C1 segment of cervical spinal cord (tissue), 14 donors: ENCODE measurements at places on chromosomes 6 and 20.

- no peak for DNase-seq
Measured at GRCh38 chr6:124924333-124924759, 37.9 kb upstream of the RNF217 start.

DNA sequence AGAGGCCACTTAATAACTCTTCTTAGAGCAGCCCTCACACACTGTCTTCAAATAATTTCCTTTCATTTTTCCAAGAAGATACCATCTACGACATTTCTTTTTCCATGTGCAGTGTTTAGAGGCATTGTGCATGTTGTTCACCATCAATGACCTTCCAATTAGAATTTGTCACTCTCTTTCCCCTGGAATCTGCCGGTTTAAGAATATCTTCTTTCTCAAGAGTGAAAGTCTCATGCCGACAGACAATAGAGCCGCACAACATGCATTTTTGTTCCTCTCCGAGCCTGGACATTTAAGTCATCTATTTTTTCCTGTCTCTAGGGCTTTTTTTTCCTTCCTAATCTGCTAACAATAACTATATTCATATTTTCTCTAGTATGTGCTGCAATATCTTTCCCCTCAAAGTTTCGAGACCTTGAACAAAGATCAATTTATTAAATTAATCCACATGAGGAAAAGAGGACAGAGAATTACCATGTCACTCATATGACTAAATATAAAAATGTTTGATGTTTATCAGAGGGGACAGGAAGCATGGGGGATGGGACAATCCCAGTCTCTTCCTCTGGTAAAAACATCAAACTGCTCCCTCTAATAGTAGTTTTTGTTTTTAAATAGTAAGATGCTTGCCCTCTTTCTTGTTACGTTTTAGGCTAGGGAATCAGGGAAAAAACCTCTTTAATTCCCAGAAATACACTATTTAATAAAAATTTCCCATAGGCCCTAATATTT, 893.4 kb downstream of the C6orf118 start:
- DNase-seq, result no peak

GRCh38 chr6:6858533-6858982, 249.2 kb upstream of the RREB1 start:
- DNase-seq, result no peak

DNA sequence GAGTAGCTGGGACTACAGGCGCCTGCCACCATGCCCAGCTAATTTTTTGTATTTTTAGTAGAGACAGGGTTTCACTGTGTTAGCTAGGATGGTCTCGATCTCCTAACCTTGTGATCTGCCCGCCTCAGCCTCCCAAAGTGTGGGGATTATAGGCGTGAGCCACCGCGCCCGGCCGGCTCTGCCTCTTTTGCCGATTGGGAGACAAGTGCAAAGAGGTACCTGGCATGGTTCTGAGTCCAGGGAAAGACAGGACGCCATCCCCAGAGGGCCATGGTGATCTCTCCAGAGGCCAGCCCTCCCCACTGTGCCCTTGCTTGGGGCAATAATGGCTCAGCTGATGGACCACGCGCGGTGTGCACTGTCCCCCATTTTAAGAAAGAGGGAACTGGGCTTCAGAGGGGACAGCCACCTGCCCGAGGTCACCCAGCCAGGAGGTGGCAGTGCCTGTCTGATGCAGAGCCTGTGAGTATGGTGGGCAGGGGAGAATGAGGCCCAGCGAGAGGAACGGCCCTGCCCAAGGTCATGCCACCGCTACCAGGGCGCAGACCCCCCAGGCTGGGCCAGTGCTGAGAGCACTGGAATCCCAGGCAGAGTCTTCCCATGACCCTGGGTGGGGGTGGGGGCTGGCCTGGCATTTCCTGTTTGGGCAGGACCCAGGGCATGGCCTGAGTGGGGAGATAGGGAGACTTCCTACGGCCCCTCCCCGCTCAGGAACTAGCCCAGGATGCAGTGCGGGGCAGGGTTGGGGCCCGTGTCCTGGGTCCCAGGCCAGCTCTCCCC, 61.0 kb downstream of the SNAI1 start:
- DNase-seq, result no peak

GRCh38 chr6:136501514-136501913, 48.7 kb downstream of the MAP7 start:
- DNase-seq, result no peak

- no peak for DNase-seq
Measured at GRCh38 chr6:97958134-97958533, 675.1 kb upstream of the MMS22L start.

DNA sequence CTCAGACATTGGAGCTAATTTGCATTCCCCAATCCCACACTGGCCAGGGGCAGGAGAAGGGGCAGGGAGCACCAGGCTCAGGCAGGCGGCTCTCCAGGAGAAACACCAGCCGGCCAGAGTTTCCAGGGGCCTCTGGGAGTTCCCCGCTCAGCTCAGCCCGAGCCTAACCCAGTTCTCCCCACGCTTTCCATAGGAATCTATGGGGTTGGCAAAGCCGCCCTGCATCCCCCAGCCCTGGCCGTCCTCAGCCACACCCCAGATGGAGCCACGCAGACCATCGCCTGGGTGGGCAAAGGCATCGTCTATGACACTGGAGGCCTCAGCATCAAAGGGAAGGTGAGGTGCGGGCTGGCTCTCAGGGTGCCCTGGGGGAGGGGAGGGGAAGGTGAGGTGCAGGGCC, 8.2 kb downstream of the NPEPL1 start:
- no peak for DNase-seq

- no peak for DNase-seq
Measured at GRCh38 chr6:154510144-154510905, at the start of gene CNKSR3. CNKSR3 (minus strand) TSS chr6:154510685; CDS start chr6:154510114, 571 bp downstream.

- DNase-seq, result no peak
Measured at GRCh38 chr6:121748376-121748775, 312.9 kb downstream of the GJA1 start.

DNA sequence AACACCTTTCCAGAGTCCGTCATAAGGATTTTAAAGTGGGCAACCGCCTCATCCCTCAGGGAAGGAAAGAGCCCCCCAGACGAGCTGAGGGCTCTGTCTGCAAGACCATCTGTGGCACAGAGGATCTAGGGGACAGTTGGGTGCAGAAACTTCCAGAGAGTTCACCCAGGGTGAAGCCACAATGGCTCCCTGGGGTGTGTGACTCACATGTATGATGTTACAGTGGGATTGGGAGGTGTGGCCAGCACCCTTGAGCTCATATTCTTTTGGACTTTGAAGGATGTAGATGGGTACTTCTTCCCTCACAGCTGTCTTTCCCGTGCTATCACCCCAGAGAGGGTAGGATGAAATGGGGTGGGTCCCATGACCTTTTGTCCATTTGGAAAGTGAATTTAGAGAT, 95.5 kb downstream of the NCR2 start:
- no peak for DNase-seq

DNA sequence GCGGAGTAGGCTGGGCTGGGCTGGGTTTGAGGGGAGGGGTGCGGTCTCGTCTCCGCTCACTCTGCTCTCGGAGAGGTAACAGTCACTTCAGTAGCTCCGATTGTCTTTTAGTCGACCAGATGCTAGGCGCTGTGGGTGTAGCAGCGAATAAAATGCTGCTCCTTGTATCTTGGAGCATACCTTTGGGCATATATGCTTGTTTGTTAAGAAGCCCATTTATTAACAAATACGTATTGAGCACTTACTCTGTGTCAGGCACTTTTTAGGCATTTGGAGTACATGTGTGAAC, 545 bp downstream of the ACTR5 start:
- no peak for DNase-seq

- DNase-seq, result no peak
Measured at GRCh38 chr6:13978102-13978640, 53.4 kb downstream of the RNF182 start.

DNA sequence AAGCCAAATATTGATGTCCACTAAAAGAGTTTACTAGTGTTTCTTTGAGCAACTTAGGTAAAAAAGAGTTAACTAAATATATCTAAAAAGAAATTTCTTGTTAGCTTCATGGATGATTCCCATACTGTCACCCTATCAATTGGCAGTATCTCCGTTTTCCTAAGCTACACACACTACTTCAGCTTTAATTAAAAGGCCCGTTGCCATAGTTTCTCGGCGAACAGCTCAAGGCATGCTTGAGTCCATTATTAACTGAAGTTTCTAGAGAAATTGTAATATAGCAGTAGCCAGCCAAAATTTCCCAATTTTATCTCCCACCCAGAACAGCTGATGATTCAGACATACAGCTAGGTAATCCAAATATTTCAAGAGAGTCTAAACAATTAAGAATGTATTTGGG, 20.0 kb upstream of the BEND6 start:
- no peak for DNase-seq

DNA sequence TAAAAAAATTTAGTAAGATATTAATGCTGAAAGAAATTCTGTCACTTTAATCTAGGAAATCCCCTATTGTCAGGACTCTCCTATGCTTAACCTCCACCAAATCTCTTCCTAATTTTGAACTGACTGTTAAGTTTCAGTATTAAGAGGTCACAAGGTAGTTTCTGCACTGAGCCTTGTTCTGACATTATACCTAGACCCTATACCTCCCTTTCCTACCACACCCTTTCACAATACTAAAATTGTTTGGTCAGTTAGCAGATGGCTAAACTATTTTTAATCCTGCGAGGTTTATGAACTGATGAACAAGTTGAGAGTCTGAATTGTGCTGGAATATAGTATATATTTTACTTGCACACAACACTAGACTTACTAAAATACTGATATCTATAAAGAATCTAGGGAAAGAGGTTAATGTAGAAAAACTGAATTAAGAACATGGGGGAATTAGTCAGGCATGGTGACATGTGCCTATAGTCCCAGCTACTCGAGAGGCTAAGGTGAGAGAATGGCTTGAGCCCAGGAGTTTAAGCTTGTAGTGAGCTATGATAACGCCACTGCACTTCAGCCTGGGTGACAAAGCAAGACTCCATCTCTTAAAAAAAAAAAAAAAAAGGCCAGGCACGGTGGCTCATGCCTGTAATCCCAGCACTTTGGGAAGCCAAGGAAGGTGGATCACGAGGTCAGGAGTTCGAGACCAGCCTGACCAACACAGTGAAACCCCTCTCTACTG, 51.5 kb downstream of the HBS1L start:
- DNase-seq, result no peak

DNA sequence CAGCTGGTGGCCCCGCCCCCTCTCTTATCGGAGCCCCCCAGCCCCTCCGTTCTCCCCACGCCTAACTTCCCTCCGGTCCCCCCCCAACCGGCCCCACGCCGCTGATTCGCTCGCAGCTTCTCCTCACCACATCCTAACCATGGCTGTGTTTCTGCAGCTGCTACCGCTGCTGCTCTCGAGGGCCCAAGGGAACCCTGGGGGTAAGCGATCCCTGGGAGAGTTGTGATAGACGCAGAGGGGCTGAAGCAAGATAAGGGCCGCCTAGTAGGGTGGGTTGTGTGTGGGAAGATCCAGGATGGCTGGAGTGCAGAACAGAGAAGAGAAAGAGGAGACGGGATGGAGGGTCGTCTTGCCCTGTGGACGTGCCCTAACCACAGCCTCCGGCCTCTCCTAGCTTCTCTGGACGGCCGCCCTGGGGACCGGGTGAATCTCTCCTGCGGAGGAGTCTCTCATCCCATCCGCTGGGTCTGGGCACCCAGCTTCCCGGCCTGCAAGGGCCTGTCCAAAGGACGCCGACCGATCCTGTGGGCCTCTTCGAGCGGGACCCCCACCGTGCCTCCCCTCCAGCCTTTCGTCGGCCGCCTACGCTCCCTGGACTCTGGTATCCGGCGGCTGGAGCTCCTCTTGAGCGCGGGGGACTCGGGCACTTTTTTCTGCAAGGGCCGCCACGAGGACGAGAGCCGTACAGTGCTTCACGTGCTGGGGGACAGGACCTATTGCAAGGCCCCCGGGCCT, at the start of gene MPIG6B:
MPIG6B (plus strand) TSS at position 129 of the 735 bp plus-strand sequence; CDS start at position 140, 11 bp downstream.
- no peak for DNase-seq

GRCh38 chr6:11093376-11093625, 333 bp upstream of the SMIM13 start:
- no peak for DNase-seq

- DNase-seq, result no peak
Measured at GRCh38 chr6:127776320-127776719, 124.5 kb downstream of the THEMIS start.

- DNase-seq, result no peak
Measured at GRCh38 chr6:163282672-163283071, 131.8 kb upstream of the QKI start.

DNA sequence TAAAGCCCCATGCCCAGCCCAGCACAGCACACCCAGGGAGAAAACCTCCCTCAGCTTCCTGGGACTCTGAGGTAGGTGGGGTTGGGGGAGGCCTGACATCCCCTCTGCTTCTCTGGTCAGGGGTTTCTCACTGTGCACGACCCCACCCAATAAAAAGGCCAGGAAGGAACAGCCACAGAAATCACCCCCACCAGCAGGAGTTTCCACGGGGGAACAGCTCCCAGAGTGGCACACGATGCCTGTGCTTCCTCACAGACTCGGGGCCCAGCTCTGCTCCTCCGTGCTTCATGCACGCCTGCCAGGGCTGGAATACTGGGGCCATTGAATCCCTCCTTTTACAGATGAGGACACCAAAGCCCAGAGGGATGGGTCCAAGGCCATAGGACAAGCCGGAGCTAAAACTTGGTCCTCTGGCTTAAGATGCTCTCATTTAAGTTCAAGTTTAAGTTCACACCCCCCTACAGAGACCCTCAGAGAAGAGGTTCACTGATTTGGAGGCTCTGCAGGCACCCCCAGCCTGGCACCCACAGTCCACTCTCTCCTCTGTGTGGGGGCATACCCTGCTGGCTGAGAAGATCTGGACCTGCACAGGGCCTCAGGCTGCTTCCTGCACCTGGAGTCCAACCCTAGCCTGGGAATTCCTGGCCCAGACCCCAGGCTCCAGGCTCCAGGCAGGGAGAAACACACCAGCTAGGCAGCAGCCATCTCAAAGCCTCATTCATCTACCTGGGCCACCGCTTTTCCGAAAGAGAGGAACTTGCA, 14.3 kb downstream of the ACSS1 start:
- no peak for DNase-seq
